ENCODE measurements at places on chromosomes 5 and 9.
A peak's percentile ranks its signal among the peaks of the same experiment; 100 is the strongest.

DNA sequence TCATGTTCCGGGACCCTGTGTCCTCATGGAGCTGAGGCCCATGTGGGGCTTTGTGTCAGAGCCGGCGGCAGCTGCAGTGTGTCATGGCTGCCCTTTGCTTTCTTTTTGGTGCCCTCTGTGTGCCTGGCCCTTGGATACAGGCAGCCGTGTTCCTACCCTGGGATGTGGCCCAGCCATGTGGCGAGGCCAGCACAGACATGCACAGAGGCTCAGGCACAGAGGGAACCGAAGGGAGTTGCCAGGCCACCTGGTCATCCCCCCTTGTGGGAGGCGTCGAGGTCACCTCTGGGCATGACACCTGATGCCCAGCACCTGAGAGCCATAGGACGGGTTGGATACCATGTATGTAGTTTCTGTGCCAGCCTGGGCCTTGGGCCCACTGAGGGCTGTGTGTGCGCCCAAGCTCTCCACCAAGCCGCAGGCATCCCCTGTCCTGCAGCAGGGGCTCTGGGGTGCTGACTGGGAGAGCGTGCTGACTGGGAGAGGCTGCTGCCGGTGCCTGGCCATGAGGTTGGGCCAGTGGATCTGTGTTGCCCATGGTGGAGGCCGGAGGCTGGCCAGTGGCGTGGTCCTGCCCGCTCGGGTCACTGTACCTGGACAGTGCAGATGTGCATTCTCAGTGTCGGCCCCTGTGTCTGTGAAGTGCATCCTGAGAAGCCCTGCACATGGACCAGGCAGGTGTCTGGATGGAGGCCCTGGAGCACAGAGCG, 4.8 kb downstream of the NKD2 start:
- DNase-seq, result no peak

- peak; percentile 34 for DNase-seq
These were observed 13.6 kb upstream of the LAMC3 start for GRCh38 chr9:130995086-130996011.

- DNase-seq, result peak; percentile 75
These were observed 549.7 kb downstream of the CSNK1G3 start for GRCh38 chr5:124061663-124062062.

DNA sequence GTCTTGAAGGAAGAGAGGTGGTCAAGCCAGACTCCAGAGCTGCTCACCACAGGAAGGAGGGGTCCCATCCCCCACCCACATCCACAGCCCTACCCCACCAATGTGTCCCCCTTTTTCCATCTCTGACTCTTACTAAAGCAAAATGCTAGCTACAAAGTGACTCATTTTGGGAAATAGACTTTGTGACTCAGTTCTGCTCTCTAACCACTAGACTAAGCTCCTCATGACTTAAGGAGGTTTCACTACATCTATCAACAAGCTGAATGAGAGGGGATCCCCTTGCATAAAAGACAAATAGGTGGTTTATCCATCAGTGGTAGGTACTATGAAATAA, 35.1 kb upstream of the ADRB2 start:
- no peak for DNase-seq

GRCh38 chr9:18459962-18460584, 13.9 kb upstream of the ADAMTSL1 start:
- DNase-seq, result no peak
